ENCODE measurements at places on chromosomes 1 and 21.

- no peak for DNase-seq
Measured at GRCh38 chr1:158028969-158029368, 35.5 kb downstream of the KIRREL1 start.

GRCh38 chr1:185157599-185158412 is 839 bp downstream of the SWT1 start:
- no peak for DNase-seq

DNA sequence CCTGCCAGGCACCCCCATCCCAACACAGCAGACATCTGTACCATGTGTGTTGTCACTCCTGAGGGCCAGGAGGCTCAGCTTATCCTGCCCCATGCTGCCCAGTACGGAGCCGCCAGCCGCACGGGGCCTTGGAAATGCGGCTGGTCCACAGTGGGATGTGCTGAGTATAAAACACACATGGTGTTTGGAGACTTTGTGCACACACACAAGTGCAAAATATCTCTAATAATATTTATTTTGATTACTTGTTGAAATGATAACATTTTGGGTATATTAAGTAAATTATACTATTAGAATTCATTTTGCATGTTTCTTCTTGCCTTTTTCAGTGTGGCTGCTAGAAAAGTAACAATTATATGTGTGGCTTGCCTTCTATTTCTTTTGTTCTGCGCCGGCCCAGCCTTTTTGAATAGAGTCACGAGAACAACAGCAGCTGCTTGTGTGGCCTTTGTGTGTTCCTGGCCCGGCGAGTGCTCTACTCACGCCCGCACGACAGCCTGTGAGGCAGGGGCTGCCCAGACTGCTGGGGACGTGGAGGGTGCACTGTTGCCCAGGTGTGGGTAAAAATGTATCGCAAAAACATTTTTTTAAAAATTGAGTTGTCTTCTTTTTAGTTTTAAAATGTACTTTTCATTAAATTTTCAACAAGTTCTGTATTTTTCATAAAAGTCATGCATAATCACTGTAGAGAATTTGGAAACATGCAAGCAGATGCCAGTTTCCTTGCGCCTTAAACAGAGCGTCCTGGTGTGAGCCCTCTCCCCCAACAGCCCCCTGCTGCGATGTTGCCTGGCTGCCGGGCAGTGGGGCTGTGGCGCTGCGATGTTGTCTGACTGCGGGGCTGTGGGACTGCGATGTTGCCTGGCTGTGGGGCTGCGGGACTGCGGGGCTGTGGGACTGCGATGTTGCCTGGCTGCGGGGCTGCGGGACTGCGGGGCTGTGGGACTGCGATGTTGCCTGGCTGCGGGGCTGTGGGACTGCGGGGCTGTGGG is 35.5 kb downstream of the COQ8A start:
- DNase-seq = no peak

DNA sequence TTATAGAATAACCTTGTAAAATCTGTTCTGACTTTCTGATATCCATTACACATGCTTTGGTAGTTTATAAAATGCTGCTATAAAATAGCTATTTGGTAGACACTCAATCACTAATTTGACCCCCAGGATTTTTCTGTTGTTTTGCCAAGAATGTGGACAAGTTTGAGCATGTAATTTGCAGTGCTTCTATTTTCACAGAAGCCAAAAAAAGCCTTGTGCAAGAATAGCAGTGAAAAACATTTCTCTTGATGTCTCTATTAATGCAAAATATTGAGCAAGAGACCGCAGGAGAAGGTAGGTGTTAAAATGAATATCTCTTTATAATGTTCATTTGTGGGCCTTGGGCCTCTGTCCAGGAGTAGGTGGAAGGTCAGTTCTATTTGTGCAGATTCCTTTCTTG is 22.5 kb downstream of the MAP3K7CL start:
- DNase-seq = no peak

DNA sequence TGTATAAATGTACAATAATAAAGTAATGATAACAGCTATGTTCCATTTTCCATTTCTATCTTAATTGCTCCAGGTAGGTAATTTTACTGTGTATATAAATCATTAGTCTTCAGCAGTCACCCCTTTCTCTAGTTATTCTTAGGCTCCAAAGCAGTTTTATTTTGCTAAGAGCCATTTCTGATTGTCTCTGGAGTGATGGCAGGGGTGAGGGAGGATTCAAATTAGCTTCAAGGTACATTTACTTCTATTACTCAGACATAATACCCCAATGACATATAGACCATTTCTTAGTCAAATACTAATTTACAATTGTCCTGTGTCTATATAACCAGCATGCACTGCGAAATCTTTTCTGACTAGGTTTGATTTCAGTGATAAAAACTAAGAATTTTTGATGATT is 663.4 kb upstream of the PRMT6 start:
- no peak for DNase-seq

- DNase-seq = no peak
Measured at GRCh38 chr1:208209286-208209685, 34.9 kb downstream of the PLXNA2 start.

DNA sequence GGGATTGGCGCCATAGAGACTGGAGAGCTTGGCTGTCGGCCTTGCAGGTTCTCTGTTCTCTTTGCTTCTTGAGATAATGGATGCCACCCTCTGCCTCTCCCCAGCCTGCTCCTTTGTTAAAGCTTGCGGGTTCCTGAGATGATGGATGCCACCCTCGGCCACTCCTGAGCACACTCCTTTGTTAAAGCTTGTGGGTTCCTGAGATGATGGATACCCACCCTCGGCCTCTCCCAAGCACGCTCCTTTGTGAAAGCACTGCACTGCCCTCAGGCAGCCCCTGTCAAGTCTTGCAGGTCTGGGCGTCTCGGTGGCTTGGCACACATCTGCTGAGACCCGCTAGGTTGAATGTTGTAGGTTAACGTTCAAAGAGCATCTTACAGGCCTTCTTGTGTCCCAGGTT is 76.5 kb downstream of the SCCPDH start:
- no peak for DNase-seq

DNA sequence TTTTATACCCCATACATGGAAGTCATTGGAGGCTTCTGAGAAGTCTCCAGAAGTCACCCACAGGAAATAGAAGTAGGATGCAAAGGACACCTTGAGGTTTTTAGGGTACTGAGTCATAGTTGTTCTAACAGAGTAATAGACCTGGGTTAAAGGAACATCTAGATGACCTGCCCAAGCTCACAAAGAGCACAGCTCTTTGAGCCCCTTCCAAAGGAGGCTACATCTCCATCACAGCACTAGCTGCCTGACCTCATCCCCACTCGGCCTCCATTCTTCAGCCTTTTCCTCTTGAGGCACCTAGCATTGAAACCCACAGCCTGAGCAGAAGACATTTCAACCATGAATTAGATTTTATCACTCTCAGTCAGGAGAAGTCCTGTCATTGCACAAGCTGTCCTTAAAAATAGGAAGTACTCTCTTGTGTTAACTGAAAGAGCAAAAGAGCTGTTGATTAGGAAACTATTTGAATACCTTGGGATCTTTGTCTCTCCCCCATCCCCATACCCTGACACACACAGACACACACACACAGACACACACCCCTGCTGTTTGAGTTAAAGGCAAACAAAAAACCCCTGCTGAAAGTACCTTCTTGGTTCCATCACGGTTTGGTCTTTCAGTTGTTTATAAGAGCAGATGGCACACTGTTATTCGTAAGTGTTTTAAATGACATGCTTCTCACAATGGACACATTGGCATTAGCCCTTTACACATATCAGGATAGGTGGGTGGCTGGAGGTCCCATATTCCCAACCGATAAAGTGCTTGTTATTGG is 22.2 kb downstream of the MKNK1 start:
- no peak for DNase-seq

- no peak for DNase-seq
Measured at GRCh38 chr1:10152709-10153284, 57.6 kb upstream of the KIF1B start.

DNA sequence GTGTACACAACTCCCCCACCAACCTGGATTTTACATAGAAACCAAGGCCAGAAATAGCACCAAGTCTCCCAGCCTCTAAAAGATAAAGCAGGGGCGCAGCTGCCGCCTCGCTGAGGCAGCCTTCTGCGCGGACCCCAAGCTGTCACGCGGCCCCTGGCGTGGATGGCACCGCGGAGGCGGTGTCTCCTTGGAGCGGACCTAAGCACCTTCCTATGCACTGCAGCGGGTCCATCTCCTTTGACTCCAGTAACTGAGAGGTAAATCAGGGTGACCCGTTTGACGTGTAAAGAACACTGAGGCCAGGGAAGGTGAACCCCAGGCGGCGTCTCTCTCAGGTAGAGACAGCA is 17.0 kb downstream of the ZNF697 start:
- no peak for DNase-seq

DNA sequence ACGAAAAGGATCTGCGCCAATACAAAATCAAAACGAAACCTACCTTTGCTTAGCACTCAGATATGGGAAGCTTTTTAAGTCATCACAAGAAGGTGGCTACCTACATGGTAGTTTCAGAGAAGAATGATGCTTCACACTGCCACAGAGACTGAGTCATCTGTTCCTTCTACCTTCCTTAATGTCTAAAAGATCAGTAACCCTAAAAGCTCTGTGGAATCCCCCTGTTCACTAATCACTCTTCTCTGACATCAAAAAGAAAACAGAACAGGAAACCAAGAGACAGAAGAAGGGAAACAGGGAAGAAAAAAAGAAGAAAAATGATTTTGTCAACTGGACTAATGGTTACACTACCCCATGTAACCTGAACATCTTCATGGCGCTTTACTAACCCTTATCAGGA is 177.2 kb downstream of the SMYD3 start:
- DNase-seq = no peak

GRCh38 chr1:17135530-17135929 is 16.3 kb upstream of the PADI2 start:
- no peak for DNase-seq

DNA sequence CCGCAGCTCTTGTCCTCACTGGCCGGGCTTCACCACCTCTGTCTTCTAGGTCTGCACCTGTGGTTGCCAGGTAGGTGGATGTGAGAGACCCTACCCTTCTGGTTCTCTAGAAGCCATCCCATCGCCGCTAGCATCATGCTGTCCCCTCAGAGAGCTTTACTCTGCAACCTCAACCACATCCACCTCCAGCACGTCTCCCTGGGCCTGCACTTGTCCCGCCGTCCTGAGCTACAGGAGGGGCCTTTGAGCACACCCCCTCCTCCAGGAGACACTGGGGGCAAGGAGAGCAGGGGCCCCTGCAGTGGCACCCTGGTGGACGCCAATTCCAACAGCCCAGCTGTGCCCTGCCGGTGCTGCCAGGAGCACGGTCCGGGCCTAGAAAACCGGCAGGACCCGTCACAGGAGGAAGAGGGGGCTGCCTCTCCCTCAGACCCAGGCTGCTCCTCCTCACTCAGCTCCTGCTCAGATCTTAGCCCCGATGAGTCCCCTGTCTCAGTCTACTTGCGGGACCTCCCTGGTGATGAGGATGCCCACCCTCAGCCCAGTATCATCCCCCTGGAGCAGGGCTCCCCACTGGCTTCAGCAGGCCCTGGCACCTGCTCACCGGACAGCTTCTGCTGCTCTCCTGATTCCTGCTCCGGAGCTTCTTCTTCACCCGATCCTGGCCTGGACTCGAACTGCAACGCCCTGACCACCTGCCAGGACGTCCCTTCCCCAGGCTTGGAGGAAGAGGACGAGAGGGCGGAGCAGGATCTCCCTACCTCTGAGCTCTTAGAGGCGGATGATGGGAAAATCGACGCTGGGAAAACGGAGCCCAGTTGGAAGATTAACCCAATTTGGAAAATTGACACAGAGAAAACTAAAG is 1.2 kb downstream of the RUSC1 start:
- no peak for DNase-seq

DNA sequence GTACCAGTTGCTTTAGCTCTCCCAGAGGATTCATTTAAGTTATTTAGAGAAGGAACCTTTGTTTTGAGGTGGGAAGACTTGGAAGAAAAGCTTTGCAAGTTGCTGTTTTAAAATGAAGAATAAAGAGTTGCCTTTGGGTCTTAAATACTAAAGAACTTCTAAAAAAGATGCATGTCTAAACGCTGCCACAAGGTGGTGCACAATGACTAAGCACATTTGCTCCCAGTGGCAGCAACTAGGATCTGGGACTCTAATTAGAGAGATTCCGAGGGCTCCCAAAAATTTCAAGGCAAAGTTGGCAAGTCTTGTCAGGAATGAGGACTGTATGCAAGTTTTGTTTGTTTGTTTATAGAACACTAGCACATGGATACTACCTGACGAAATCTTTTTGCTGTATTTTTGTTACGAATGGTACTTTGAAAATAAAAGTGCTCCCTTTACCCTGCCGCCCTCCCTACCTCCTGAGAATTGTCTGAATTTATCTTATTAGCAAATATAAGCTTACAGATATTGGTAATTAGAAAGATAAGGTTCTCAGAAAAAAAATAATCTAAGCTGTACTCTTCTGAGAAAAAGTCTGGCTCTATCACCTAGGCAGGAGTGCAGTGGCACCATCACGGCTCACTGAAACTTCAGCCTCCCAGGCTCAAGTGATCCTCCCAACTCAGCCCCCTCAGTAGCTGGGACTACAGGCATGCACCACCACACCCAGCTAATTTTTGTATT is 121.8 kb downstream of the HFM1 start:
- no peak for DNase-seq

GRCh38 chr1:21139601-21140000 is 37.1 kb downstream of the EIF4G3 start:
- DNase-seq = no peak

DNA sequence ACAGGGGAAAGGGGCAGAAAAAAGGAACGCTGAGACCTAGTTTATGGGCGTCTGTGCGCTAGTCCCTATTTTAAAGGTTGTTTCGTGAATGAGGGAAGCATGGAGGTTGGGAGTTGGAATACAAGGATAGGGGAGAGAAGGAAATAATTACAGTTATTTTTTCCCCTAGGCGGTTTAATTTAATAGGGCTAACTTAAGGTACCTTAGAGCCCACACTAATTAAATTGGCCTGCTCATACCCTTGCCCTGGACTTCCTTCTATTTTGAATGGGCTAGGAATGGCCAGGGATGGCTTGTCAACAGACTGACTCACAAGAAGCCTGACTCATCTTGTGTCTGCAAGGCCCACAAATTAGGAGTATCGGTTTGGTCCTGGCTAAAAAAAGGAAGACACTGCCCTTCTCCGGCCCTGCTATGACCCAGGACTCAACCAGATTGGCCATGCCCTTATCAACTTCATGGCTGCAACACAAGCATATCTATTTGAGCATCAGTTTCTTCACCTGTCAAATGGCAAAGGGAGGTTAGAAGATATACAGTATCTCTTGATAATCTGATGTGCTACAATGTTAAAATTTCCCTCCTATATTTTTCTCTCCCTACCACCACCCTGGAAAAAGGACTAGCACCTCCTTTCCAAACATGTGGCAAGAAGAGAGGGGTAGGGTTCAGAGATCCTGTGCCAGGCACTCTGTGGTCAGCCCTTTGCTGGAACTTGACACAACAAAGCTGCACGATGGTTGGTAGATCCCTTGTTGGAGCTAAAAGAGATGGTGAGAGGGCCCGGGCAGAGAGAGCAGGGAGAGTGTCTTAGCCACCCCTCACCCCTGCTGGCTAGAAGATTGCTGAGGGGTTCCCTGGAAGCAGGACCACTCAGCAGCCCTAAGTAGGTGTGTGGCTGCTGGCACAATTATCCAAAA is 2.2 kb upstream of the SSBP3 start:
- no peak for DNase-seq
